ENCODE measurements at places on chromosomes 1 and 21.

DNA sequence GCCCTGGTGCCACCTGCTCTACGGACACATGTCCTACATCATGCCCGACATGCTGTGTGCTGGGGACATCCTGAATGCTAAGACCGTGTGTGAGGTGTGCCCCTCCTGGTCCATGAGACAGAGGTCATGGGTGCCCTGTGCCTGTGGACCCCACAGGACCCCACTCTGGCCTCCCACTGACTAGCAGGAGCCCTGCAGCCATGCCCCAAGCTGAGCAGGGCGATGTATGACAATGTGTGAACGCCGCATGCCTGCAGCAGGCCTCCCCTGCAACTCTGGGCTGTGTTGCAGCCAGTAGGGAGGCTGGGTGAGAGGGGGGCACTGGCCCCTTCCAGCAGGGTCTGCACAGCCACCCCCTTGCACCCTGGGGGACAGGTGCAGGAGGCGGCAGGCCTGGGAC, 30.0 kb downstream of the PRSS38 start:
- no peak for DNase-seq

- DNase-seq = peak; percentile 20
These were observed 11.8 kb downstream of the RCAN1 start for GRCh38 chr21:34603002-34603709.

- no peak for DNase-seq
These were observed 809.3 kb downstream of the NCAM2 start for GRCh38 chr21:21807598-21807903.

DNA sequence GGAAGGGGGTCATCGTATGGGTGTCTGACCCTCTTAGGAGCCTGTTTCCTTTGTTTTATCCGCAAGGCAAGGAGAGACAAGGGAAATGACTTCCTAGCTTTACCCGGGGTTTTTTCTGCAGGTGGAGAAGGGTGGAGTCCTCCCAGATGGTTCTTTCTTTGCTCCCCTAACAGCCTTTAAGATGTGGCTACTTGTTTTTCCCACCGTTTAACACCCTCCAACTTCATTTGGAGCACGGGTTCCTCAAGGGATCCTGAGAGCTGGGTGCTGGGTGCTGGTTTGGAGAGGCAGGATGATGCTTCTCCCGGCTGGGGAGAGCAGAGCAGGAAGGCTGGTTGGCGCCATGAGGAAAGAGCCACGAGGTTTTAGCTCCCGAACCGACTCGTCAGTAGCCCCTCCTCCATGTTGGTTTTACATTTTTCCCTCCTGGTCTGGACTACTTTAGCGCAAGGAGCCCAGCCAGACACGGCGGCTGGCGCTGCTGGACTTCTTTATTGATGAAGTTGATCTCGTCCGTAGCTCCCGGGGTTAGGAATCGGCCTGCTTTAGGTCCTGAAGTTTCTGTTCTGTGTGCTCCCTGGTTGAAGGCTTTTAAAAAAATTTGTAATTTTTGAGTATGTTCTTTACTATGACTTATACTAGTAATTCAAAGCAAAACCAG, 1.4 kb downstream of the UCK2 start:
- DNase-seq = peak; percentile 56

- no peak for DNase-seq
These were observed 12.3 kb upstream of the ADAM30 start for GRCh38 chr1:119908661-119909060.

DNA sequence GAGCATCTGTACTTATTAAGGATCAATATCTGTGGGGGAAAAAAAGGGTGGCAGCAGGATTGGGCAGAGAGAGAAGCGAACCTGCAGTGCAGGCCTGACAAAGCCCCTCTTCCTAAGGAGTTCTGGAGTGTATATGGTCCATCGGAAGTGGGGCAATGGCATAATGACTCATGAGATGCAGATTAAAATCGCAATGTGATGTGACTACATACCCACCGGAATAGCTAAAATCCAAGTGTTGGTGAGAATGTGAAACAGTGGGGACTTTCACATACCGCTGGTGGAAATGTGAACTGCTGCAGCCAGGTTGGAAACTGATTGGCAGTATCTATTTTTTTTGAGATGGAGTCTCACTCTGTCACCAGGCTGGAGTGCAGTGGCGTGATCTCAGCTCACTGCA, 8.2 kb upstream of the CREG1 start:
- DNase-seq = no peak

DNA sequence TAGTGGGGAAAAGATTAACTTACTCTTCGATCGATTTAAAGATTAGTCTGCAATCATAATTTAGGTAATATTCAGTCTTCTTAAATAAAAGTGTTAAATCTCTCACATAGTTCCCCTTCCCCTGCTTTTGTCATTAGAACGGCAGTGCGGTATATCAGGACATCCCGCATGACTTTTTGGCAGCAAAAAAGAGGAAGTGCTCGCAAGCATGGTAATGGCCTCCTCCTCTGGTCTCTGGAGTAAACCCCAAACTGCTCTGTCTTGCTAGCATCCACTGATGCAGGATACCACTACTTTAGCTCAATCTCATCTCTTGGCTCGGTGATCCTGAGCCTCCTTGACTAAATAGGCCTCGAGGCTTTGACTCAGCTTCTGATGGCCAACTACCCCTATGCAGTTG, 78.7 kb upstream of the VAV3 start:
- no peak for DNase-seq
